ENCODE measurements at places on chromosomes 12 and 14.

- no peak for ATAC-seq
Measured at GRCh38 chr12:47084172-47084571, 4.4 kb upstream of the AMIGO2 start.

DNA sequence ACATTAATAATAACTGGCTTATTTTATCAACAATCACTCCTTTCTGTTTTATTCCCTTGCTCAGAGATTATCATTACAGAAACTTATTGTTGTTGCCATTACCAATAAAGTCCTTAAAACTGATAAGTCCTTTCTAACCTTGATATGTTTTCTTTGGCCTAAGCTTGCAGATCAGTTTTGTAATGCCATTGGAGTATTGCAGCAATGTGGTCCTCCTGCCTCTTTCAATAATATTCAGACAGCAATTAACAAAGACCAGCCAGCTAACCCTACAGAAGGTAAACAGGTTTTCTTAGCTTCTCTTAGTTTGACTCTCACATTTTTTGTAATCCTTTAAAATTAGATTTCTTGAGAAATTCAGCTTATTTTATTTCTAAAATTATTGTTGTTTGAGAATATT lies 3.9 kb downstream of the MED21 start:
- ATAC-seq: no peak

GRCh38 chr14:92121207-92121669 lies 268 bp downstream of the NDUFB1 start:
- ATAC-seq: peak; percentile 12

DNA sequence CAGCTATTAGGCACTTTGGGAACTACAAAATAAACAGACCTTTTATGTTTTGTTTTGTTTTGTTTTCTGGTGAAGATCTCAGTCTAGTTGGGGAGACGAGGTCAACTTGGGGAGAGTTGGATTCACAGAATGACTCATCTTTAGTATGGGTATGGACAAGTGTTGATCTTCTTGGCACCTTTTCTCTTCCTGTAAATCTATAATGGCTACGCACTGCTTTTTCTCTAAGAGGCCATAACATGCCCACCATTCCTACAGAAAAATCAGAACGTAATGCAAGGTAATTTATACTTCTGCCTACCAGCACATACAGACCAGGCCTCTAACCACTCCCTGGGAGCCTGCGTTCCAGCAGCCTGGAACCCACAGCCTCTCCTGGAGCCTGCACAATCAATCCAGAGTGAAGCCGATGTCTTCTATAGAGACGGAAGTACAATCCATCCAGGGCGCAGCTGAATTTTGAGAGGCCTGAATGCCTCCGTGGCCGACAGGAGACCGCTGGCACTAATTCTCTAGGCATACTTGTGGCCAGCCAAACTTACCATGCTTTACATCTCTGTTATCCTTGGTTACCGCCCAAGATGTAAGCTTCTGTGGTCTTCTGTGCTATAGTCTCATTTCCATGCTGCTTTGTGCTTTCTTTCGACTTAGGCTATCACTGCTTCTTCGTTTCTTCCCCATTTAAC lies 717 bp downstream of the PPHLN1 start:
- ATAC-seq: peak; percentile 72

DNA sequence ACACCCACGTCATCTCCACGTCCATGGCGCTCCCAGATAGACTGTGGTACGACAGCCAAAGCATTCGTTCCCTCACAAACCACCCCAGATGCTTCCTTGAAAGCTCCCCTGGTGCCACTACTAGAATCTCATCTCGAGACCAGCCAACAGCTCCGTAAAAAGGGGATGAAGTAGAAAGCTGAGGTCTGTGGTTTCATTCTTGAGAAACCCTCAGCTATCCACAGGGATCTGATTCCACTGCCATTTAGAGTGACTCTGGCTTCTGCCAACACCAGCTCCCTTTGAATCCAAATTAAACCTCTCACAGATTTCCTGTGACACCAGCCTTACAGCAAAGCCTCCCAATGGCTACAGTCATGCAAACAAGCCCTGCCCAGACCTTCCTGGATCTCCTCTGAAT lies 18.5 kb upstream of the FOXN3 start:
- no peak for ATAC-seq

GRCh38 chr12:4589941-4590340 lies 27.9 kb downstream of the DYRK4 start:
- no peak for ATAC-seq

GRCh38 chr12:121087467-121088194 lies 45.0 kb upstream of the P2RX7 start:
- ATAC-seq: no peak

GRCh38 chr12:52307836-52308805 lies 13.1 kb downstream of the KRT83 start:
- peak; percentile 78 for ATAC-seq
